Fibroblast of the aortic adventitia (primary cell): ENCODE measurements at places on chromosomes 6 and 20. TPM values are rescaled to one million over a fixed set of nuclear protein-coding genes. Genes with fewer than 3 reads are reported as not detected.
A peak's percentile ranks its signal among the peaks of the same experiment; 100 is the strongest.

Gene CRIP3
- total RNA-seq: not detected in 2 replicates

Gene USP49
- total RNA-seq: 2.7 and 11.2 TPM in 2 replicates

Gene OR2B6
- not detected in 2 replicates for total RNA-seq

DNA sequence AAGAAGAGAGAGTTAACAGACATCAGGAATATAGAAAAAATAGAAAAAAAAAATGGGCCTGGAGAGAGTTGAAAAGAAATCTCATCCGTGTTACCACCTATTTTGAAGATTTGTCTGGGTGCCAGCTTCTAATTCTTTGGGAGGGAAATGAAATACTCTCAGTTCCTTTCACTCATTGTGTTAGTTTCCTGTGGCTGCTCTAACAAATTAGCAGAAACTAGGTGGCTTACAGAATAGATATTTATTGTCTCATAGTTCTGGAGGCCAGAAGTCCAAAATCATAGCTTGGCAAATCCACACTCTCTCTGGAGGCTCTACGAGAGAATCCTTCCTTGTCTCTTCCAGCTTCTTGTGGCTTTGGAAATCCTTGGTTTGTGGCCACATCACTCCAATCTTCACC lies 225.1 kb upstream of the BTBD3 start:
- no peak for DNase-seq

DNA sequence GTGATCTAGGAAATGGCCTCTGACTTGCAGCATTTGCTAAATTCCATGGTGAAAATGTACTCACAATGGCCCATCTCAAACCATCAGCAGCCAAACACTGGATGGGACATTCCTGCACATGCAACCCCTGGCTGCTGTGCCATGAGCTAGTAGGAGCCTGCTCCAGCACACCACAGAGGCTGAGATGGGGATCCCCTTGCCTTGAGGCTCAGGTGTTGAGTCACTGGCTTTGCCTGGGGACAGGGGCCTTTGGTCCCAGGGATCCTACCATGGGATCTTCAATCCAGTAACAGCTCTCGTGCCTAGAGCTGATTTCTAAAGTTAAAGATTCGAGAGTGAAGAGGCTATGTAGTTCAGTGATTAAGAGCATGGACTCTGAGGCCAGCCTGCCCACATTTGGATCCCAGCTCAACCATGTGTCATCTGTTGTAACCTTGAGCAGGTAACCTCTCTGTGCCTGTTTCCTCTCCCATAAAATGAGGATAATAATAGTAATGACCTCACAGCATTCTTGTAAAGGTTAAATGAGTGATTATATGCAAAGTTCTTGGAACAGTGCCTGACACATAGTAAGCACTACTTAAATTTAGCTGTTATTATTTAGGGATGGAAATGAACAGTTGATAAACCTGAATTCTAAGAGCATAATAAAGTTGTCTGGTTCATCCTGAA lies 16.4 kb downstream of the FOXQ1 start:
- DNase-seq: no peak

GRCh38 chr20:573414-574296 lies 30.1 kb upstream of the CSNK2A1 start:
- no peak for DNase-seq

GRCh38 chr20:38050686-38051085 lies 17.1 kb downstream of the RPRD1B start:
- peak; percentile 65 for DNase-seq

DNA sequence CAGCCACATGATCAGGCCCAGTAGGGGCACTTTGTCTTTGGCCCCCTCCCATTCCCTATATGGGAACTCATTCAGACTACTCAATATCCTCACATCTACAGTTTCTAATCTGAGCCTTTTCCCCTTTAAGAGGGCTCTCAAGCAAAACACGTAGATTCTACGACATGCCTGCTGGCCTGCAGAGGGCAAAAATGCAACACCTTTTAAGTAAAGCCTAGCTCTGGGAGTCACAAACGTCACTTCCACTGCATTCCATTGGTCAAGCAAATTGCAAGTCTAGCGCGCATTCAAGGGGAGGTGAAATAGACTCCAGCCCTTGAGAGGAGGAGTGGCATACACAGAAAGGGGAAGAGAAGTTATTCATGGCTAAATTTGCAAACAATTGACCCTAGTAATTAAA lies 70.6 kb downstream of the CDC40 start:
- no peak for DNase-seq

DNA sequence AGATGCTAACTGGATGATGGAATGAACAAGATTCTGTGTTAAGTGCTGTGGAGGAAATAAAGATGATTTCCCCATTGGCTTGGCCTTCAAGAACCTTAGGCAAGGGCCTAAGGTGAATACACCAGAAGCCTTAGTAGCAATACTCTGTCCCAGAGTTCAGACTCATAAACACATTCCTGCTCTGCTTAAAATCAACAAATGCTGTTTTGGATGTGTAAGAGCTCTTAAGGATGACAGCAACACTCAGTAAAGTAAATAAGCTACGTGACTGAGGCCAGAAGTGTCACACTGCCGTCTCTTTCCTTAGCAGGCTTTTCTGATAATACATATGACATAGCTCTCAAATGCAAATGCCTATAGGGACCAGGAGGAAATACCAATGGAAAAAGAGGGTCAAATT lies 90.6 kb downstream of the EYA2 start:
- DNase-seq: no peak

GRCh38 chr6:43966853-43967718 lies 160.2 kb downstream of the MRPL14 start:
- no peak for DNase-seq

GRCh38 chr6:159079367-159079766 lies 34.6 kb upstream of the TAGAP start:
- DNase-seq: no peak

DNA sequence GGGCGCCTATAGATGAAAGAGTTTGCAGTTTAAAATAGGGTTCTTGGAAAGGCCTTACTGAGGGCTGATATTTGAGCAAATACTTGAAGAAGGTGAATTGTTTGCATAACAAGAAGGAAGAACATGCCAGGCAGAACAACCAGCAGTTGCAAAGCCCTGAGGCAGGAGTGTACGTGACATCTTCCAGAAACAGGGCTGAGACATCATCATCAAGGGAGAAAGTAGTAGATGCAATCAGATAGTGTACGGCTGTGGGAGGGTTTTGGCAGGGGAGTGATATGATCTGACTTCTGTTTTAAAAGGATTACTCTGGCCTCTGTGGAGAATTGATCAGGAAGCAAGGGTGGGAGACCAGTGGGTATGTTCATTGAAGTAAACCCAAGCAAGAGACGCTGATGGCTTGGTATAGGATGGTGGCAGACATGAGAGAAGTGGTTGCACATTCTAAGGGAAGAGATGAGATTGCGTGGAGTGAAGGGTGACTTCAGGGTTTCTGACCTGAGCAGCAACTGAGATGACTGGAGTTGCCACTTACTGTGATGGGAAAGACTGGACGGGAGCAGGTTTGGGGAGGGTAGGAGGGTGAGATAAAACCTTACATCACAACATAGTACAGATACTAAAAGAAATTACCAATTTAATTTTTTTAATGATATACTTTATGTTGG lies 28.8 kb downstream of the RIOK1 start:
- no peak for DNase-seq

DNA sequence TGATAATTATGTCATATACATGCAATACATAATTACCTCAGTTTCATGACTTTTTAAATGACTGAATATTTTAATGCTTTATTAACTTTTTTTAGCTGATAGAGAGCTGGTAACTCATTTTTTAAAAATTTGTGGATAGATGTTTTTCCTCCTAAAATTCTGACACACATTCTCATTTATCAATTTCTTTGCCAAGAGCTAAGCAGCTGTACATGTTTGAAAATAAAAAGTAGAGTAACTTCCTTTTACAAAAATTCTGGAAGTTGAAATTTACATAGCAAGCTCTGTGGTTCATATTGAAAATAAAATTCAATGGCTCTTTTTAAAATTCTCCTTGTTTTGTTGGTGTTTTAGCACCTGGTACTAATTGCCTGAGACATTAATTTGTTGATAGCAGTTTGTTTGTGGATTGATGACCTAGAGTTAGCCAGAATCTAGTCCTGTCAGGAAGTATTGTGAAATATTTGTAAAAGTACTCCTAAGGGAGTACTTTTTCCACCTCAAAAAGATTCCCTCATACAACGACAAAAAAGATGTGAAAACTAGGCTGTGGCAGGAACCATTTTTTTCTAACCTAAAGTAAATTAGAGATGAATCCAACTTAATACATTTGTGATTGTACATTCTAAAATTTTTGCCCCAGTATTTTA lies 621.8 kb downstream of the BCKDHB start:
- DNase-seq: no peak

DNA sequence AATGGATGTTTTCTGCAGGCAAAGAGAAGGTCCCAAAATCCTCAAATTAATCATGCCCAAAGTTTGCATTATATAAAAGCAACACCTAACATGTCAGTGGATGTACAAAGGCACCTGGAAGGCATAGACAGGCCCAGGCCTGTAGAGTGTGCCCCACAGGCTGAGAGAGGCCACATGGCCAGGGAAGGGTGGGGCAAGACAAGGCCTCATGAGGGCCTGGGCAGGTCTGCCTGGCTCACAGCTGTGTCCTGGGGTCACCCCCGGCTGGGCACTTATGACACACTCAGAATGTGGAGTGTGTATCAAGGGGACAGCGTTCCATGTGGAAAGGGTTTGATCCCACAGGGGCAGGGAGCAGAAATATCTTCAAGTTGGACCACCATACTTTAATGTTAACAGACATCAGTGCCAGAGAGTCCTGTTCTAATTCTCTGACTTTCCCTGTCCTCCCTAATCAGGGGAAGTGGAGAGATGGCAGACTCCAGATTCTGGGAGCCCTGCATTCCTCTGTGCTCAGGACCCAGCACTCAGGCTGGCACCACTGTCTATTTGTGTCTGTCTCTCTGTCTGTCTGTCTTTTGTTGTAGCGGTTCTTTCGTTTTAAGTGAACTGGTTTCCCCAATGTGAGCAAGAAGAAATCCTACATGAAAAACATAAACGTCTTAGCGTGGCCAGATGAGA lies 178.3 kb upstream of the FOXA2 start:
- no peak for DNase-seq

DNA sequence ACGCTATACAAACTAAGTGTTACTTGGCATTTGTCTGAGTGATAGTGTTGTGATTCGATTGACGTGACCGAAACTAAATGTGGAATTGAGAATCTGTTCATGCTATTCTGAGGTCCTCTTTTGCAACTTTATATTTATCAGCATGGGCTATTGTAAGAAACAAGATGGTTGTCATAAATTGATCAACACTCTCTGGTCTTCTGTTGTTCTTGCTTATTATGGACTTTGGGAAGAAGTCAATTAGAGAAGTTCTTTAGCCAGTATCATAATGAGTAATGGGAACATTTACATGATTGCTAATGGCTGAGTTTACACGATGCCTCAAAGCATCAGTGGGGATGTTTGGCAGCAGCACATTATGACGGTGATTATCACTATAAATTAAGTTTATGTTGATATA lies 195.0 kb downstream of the CD83 start:
- no peak for DNase-seq

GRCh38 chr20:35013421-35014411 lies 58.0 kb downstream of the MYH7B start:
- no peak for DNase-seq

DNA sequence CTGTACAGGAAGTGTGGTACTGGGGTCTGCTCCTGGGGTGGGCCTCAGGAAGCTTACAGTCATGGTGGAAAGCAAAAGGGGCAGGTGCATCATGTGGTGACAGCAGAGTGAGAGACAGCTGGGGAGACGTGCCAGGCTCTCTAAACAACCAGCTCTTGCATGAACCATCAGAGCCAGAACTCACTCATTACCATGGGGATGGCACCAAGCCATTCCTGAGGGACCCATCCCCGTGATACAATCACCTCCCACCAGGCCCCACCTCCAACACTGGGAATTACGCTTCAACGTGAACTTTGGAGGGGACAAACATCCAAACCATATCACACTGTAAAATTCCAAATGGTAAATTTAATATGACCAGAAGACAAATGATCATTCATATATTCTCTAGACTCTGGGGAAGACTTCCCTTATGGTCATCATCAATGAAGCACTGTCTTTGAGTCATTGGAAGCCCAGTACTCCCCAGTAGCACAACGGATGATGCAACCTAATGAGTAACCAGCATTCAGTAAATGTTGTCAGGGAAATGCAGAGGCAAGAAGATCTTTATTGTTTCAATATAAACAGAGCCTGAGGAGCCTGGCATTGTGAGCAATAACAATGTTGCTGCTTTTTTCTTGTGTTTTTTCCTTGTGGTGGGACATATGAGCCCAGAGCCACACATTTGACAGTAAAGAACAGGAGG lies 48.2 kb upstream of the RALY start:
- peak; percentile 74 for DNase-seq

GRCh38 chr20:19887556-19888268 lies 129.4 kb upstream of the NAA20 start:
- peak; percentile 54 for DNase-seq

GRCh38 chr20:35697696-35698297 lies 1.4 kb downstream of the NFS1 start:
- DNase-seq: no peak

DNA sequence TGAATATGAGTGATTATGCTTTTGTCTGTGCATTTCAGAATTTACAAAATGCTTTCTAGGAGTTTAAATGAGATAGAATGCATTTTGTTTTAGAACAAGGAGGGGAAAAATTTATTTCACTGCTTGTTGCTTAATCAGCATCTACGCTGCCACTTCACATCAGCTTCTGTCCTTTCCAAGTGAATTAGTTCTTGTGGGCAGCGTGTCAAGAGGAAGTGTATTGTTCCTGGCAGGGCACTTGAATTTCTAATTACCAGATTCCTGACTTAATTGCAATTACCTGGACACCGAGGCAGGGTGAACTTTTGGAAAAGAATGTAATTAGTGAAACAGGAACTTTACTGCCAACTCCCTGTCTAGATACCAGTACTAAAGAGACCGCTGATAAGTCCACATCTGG lies 263.5 kb downstream of the TMEM242 start:
- no peak for DNase-seq
